AML-193 (cell line): ENCODE measurements at places on chromosomes 7 and 10.
A peak's percentile ranks its signal among the peaks of the same experiment; 100 is the strongest.

GRCh38 chr7:34675749-34676374 lies 17.8 kb downstream of the NPSR1 start:
- DNase-seq = no peak

GRCh38 chr7:38727184-38727940 lies 96.2 kb upstream of the AMPH start:
- DNase-seq = no peak

DNA sequence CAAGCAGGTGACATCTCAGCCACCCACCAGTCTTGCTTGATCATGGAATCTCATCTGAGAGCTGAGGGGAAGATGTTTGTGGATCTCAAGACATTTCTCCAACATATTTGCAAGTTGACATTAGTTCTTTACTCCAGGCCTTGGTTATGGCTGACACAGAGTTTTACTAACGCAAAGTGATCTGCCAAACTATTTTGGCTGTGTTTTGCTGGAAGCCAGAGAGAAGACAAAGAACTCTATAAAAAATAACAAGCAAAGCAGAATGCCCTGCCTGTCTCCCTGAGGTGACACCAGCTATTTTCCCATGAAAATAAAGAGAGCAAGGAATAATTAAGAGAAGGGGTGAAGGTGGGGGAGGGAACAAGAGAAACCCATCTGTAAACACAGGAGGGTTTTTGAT lies 286.4 kb downstream of the WDR11 start:
- no peak for DNase-seq

DNA sequence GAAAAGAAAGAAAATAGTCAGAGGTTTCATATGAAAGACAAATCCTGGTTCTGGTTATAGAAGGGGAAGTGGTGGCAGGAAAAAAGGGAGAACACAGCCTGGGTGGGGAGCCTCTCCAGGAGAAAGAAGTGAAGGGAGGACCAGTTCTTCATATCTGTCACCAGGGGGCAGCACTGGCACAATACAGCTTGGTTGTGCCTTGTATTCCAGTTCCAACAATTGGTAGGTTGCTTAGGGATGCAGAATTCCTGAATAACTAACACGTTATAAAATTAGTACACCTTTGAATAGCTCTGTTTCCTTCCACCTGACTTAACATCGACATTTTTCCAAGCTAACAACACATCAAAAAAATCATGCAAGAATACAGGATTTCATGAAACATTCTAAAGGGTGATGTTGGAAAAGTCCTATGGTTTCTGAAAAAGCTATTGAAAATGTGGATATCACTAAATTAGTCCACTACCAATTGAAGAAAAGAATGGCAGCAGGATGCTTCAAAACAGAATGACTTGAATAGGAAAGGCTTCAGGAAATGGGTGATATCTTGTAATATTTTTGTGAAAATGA lies 52.9 kb downstream of the CYP26A1 start:
- no peak for DNase-seq

DNA sequence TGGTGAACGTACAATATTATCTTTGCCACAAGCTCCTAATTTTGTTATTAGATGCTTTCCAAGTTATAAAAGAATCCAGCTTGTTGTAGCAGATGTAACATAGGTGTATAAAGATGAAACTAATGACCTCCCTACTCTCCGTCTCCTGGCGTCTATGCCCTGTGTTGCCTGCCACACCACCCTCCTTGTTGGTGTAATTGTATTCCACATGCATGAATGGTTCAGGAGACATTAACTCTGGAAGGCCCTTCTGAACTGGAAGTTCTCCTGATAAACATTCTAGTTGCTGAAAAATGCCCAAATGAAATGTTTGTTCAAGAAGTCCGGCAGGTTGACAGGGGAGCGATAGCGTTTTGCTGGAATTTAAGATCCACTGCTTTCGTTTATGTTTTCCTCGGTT lies 53.9 kb upstream of the SEPHS1 start:
- DNase-seq = no peak

DNA sequence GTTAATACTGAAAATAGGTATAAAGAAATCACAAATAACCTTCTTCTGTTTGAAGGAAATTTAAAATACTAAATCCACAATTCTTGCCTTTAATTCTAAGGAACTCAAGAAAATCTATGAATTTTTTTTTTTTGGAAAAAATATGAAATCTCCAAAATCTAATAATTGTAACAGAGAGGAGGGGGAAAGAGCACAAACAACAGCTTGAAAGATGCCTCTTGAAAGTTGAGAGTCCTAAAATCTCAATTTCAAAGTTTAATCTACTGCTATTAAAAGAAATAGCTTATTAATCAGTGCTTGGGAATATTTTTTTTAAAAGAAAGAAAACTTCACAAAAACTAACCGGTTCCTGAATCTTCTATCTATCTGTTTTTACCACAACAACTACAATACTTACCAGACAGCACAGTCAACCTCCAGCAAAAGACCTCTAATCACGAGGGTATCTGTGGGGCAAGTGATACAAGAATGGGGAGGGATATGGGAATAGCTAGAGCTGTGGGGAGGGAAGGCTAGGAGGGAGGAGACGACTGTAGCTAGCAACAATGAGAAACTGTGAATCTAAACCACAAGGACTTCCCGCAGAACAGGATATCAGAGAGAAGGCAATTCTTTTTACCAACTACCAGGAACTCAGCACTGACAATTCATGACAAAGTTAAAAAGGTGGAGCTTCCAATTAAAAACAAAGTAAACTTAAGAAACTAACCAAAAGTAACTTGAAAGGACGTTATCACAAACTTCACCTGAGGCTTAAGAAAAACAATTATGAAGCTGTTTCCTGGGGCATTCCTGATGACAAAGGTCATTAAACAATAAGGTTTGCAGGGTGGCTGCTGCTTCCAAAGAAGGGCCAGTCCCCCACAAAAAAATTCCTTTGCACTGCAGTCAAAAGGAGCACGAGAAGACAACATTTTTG lies at the start of gene USP54:
TSS of gene USP54 (minus strand) at position 462 of the 919 bp plus-strand sequence. CDS start 15,684 bp downstream, outside the sequence.
- DNase-seq = peak; percentile 34

DNA sequence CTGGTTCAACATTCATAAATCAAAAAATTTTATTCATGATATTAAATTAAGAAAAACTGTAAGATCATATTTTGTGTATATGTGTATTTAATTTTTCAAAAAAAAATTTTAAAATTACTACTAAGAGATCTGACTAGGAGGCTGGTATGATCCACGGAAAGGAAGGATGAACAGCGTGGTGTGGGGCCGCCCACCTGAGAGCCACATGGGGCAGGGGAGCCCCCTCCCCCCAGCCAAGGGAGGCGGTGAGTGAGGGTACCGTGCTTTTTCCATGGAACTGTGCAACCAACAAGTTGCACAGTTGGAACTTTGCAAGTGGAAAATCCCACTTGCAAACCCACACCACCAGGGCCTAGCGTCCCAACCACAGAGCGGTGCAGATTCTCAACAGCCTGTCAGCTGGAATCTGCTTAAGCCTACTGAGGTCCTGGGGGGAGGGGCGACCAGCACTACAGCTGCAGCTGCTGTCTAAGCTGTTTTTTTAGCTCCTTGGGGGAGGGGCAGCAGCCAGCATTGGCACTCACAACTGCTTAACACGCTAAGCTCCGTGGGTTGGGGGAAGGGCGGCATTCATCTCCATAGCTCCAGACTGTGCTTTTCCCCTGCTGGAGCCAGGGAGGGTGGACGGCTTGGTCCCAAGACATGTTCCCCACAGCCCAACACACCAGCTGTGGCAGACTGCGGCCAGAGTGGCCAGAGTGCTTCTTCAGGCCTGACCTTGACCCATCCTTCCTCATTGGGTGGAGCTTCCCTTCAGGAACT lies 94.2 kb upstream of the IGFBP3 start:
- DNase-seq = no peak

GRCh38 chr7:101559586-101559985 lies 69.5 kb downstream of the MYL10 start:
- DNase-seq = no peak

DNA sequence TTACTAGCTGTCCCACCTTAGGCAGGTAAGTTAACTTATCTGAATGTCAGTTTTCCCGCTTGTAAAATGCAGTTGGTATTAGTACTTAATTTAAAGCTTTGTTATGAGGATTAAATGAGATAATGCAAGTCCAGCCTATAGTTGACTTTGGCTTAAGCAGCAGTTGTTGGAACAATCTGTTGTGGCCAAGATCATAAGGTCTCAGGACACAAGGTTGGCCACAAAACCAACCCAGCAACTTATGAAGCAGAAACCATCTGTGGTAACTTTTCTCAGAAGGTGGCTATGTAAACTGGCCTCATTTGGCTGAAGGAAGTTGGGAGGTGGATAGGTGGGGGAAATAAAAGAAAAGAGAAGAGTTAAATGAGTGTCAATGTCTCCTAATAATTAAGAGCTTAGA lies 29.4 kb downstream of the ENTPD1 start:
- no peak for DNase-seq

DNA sequence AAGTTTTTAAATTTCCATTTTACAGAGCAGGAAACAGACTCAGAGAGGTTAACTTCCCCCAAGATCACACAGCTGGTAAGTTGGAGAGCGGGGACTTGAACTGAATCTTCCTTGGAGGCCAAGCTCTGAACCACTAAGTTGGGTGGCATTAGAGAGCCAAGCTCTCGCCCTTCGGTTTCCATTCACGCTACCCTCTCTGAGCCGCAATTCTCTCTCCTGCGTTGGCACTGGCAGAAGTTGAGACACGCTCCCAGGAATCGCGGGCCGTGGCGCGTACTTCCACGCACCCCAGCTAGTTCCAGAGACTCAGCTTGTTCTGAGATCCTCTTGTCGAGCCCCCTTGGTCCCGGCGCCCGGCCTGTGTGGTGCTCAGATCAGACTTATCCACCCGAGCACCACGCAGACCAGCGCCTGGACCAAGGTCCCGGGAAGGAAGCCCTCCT lies 29.3 kb upstream of the VAX1 start:
- DNase-seq = no peak

DNA sequence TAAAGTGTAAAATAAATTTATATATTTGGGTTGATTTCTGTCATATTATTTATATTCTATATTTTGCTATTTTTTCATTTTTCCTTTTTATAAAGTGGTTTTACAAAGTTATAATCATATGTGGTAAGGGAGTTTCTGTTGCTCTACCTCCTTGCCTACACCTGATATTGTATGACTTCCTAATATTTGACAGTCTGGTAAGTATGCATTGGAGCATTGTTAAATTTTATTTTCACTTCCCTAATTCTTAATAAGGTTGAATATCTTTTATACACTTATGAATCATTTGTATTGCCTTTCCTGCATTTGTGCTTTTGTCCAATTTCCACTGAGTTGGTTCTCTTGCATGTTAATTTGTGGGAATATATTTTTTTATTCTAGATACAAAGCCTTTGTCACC lies 492.4 kb downstream of the GRID1 start:
- no peak for DNase-seq

DNA sequence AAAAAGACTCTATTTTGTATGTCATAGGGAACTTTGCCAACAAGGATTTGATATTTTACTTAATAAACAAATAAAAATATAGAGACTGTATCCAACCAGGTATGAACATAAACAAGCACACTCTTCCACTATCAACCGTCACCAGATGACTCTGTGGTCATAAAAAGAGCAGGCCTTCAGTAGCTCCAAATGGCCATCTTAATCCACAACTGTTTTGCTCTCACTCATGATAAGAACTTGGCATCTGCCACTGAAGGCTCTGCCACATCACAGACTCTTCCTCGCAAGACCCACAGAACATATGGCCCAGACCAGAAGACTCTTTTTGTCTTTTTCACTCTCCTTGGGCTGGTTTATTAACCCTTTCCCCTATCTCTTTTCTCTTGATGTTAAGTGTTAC lies 98.7 kb upstream of the POM121L12 start:
- no peak for DNase-seq

DNA sequence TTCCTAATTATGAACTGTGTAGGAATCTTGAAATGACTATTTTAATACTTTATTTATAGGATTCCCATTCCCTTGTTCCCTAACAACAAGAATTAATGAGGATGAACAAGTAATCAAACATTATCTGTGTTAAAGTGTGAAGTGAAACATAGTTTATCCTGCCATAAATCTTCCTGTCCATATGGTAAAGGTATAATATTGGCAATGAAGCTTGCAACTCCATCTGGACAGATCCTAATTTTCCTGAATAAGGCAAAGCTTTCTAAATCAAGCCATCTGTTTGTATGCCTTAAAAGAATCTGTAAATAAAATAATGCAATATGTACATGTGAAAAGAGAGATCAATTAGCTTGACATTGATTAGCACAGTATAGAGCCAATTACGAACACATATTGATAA lies 529.0 kb downstream of the ANKRD7 start:
- no peak for DNase-seq

GRCh38 chr10:119029613-119030420 lies at the start of gene NANOS1:
NANOS1 (plus strand) TSS chr10:119029714; CDS start chr10:119029802, 88 bp downstream.
- DNase-seq = no peak

DNA sequence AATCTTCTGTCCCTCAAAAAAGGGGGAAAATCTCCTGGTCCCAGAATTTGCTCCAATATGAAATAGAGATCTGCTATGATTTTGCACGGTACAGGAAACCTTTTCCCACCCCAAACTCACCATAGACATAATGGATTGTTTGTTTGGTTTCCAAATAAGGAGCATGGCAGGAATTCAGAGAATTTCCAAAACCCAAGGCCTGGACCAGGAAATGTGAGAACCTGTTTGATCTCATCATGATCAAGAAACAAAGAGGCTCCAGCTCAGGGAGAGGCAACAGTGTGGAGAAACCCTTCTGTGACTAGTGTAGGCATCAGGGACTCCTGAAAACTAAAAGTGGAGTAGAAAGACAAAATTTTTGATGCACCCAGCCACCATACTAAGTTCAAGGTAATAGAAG lies 1548.1 kb upstream of the LRRTM3 start:
- DNase-seq = no peak

DNA sequence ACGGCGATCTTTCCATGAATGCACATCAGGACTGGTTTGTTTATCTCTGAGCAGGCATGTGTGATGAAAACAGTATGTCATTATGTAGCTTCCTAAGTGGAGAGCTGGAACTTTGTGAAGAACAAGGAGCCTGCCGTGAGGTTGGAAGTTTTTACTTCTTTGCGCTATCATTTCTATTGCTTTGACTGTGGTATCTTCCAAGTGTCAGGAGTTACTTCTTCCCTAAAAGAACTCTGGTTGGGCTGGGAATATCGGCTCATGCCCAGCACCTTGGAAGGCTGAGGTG lies 167.4 kb upstream of the AHR start:
- DNase-seq = no peak

DNA sequence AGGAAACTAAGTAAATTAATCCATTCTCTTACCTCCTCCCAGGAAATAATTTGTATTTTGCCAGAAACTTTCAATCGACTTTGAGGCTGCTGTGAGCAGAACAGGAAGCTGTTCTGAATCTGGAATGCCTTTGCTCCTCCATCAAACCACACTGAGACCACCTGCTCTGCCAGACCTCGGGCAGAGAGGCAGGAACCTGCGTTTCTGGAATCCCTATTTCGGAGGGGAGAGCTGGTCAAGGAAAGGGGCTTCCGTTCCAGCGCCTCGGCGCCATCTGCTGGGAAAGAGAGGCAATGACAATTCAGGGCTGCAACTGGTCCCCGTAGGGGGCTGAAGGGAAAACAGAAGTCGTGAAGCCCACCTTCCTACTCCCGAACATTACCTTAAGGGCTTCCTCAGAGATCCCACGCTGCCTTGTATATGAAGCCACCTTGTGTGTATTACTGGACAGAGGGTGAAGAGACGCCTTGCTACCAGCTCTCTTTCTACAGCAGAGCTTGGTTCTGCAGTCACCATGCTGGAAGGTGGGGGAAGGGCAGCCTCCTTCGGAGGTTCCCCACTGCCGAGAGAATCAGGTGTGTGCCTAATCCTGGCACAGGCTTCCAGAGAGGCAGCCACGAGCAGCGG lies 31.2 kb downstream of the ZNF467 start:
- DNase-seq = peak; percentile 34

GRCh38 chr7:112420236-112420861 lies 29.9 kb upstream of the IFRD1 start:
- no peak for DNase-seq

- DNase-seq = no peak
Measured at GRCh38 chr7:66899552-66900280, 21.3 kb upstream of the TMEM248 start.
